ENCODE measurements at places on chromosomes 2 and 18. TPM values are rescaled to one million over a fixed set of nuclear protein-coding genes. Genes with fewer than 3 reads are reported as not detected.

The ZNF638 gene
- total RNA-seq, result 125 TPM

The HOXD13 gene
- not detected for total RNA-seq

The RIF1 gene
- total RNA-seq, result 51.1 TPM

The NT5C1B gene
- total RNA-seq, result not detected

The BCL11A gene
- 279 TPM for total RNA-seq

The BBS5 gene
- 2.8 TPM for total RNA-seq

The ANKRD30B gene
- not detected for total RNA-seq

The CYP27C1 gene
- not detected for total RNA-seq

The SLC23A3 gene
- total RNA-seq, result 4.9 TPM

The HTR2B gene
- not detected for total RNA-seq

GRCh38 chr2:46306988-46307655 lies 9.9 kb downstream of the EPAS1 start:
- H3K4me3 ChIP-seq, result no peak overlapping the region
- no peak overlapping the region for H3K27ac ChIP-seq
- H3K4me1 ChIP-seq, result no peaks in the 10 kb centered on the region
- DNase-seq, result no peak
- H3K27me3 ChIP-seq, result peaks cover 29% of the 10 kb centered on the region

- H3K27ac ChIP-seq, result no peak overlapping the region
- peaks cover 2% of the 10 kb centered on the region for H3K27me3 ChIP-seq
- DNase-seq, result no peak
- H3K4me1 ChIP-seq, result no peaks in the 10 kb centered on the region
- H3K4me3 ChIP-seq, result no peak overlapping the region
- no peaks in the 10 kb centered on the region for H3K36me3 ChIP-seq
Measured at GRCh38 chr18:10923141-10923540, 226.2 kb downstream of the PIEZO2 start.

DNA sequence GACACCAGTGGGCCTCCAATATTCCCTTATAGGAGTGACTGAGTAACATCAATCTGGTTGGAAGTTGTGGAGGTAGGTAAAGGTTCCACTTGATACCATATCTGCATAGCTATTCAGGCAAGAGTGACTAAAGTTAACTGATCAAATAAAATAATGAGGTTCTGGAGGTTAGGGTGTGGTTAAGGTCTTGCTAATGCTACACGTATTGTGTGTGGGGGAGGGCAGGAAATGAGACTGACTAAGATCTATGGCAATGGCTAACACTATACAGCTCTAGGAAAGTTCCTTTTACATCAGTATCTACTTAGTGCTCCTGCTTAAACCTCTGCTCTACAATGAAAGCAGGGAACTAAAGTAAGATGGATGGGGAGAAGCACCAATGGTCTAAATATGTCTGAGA lies 149.1 kb upstream of the MGAT5 start:
- DNase-seq, result no peak

GRCh38 chr2:41847744-41848441 lies 199.9 kb upstream of the PKDCC start:
- H3K27ac ChIP-seq, result no peak overlapping the region
- no peak for DNase-seq
- H3K27me3 ChIP-seq, result peaks cover 47% of the 10 kb centered on the region
- H3K36me3 ChIP-seq, result no peaks in the 10 kb centered on the region

DNA sequence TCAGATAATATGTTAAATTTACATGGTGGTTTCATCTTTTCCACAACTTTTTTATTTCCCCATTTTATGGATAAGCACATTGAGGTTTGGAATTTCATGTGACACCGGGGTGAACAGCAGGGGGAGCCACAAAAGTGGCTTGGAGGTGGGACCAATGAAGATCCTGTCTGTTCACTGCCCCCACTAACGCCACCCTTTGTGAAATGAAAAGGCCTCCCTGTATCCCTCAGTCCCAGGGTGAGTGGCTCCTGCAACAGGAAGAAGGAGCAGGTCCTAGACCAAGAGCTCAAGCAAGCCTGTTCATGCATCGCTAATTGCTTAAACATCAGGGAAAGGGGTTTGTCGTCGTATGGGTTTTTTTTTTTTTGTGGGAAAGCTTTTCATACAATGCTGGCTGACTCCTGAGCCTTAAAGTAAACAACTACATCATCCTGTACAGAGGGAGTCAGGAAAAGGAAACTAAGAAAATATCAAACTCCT lies 267.8 kb upstream of the EPAS1 start:
- H3K27me3 ChIP-seq, result no peaks in the 10 kb centered on the region
- H3K4me1 ChIP-seq, result no peaks in the 10 kb centered on the region
- no peak overlapping the region for H3K27ac ChIP-seq
- peaks cover 64% of the 10 kb centered on the region for H3K36me3 ChIP-seq

- no peaks in the 10 kb centered on the region for H3K36me3 ChIP-seq
- H3K4me3 ChIP-seq, result no peak overlapping the region
- no peaks in the 10 kb centered on the region for H3K4me1 ChIP-seq
- no peak for DNase-seq
Measured at GRCh38 chr2:7203056-7203467, 285.9 kb downstream of the RNF144A start.

GRCh38 chr2:1613078-1613445 lies 131.3 kb downstream of the PXDN start:
- peaks cover 70% of the 10 kb centered on the region for H3K4me1 ChIP-seq
- no peak overlapping the region for H3K27ac ChIP-seq
- DNase-seq, result no peak
- no peaks in the 10 kb centered on the region for H3K36me3 ChIP-seq

DNA sequence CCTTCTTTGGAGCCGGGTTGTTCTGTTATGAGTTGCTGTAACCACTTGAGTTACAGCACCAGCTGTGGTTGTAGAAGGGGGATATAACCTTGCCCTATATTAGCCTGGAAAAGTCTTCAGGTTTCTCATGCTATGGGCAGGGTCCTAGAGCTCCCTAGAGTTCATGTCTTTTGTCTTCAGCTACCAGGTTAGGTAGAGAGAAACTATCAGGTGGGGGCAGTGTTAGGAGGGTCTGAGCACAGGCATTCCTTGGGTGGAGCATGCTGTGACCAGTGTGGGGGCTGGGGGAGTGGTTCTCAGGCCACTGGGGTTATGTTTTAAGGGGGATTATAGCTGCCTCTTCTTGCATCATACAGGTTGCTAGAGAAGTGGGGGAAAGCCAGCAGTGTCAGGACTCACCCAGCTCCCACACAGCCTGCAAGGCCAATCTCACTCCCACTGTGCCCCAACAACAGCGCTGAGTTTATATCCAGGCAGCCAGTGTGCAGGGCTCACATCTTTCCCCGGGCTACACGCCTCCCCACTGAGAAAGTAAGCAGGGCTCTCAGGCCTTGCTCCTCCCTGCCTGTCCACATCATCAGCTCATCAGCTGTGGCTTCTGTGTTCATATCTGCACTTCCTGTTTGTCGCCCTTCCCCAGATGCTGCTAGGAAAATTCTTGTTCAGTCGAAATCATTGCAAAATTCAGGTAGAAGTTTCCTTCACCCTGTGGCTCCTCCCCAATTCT lies 133.8 kb upstream of the NRXN1 start:
- H3K27me3 ChIP-seq, result no peaks in the 10 kb centered on the region
- no peak overlapping the region for H3K4me3 ChIP-seq
- no peak overlapping the region for H3K27ac ChIP-seq
- no peaks in the 10 kb centered on the region for H3K36me3 ChIP-seq
- no peaks in the 10 kb centered on the region for H3K4me1 ChIP-seq

GRCh38 chr2:158319269-158319668 lies 137.3 kb downstream of the CCDC148 start:
- no peaks in the 10 kb centered on the region for H3K36me3 ChIP-seq
- DNase-seq, result no peak
- peaks cover 4% of the 10 kb centered on the region for H3K4me1 ChIP-seq
- H3K27ac ChIP-seq, result no peak overlapping the region

DNA sequence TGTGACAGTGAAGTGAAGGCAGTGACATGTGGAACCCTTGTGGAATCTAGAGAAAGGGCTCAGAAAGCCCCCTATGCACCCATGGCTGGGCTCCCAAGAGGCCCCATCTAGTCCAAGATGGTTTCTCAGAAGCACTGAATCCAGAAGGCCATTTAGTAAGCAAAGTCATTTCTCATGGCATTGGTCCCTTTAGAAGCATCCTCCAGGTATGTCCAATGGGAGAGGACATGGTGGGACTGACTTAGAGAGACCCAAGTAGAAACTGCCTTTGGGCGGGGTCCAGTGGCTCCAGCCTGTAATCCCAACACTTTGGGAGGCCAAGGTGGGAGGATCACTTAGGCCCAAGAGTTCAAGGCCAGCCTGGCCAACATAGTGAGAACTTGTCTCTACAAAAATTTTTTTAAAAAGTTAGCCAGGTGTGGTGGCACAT lies 72.5 kb upstream of the RMDN2 start:
- H3K4me1 ChIP-seq, result peaks cover 35% of the 10 kb centered on the region
- no peaks in the 10 kb centered on the region for H3K27me3 ChIP-seq
- DNase-seq, result no peak
- H3K4me3 ChIP-seq, result no peak overlapping the region
- H3K36me3 ChIP-seq, result no peaks in the 10 kb centered on the region
- H3K27ac ChIP-seq, result no peak overlapping the region

- no peak overlapping the region for H3K27ac ChIP-seq
- no peak for DNase-seq
- no peaks in the 10 kb centered on the region for H3K36me3 ChIP-seq
- H3K4me3 ChIP-seq, result no peak overlapping the region
- peaks cover 13% of the 10 kb centered on the region for H3K4me1 ChIP-seq
- peaks cover 9% of the 10 kb centered on the region for H3K27me3 ChIP-seq
Measured at GRCh38 chr2:62415019-62415431, 91.0 kb downstream of the TMEM17 start.

GRCh38 chr2:10497797-10498251 lies 49.7 kb upstream of the ODC1 start:
- H3K36me3 ChIP-seq, result no peaks in the 10 kb centered on the region
- H3K4me1 ChIP-seq, result peaks cover 15% of the 10 kb centered on the region
- no peak overlapping the region for H3K27ac ChIP-seq

DNA sequence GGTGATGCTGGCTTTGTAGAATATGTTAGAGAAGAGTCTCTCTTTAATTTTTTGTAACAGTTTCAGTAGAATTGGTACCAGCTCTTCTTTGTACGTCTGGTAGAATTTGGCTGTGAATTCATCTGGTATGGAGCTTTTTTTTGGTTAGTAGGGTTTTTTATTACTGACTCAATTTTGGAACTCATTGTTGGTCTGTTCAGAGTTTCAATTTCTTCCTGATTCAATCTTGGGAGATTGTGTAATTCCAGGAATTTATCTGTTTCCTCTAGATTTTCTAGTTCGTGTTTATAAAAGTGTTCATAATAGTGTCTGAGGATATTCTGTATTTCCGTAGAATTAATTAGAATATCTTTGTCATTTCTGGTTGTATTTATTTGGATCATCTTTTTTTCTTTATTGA lies 943.5 kb downstream of the TRIB2 start:
- H3K4me1 ChIP-seq, result no peaks in the 10 kb centered on the region
- H3K36me3 ChIP-seq, result no peaks in the 10 kb centered on the region
- H3K27ac ChIP-seq, result no peak overlapping the region
- H3K27me3 ChIP-seq, result no peaks in the 10 kb centered on the region
- DNase-seq, result no peak

DNA sequence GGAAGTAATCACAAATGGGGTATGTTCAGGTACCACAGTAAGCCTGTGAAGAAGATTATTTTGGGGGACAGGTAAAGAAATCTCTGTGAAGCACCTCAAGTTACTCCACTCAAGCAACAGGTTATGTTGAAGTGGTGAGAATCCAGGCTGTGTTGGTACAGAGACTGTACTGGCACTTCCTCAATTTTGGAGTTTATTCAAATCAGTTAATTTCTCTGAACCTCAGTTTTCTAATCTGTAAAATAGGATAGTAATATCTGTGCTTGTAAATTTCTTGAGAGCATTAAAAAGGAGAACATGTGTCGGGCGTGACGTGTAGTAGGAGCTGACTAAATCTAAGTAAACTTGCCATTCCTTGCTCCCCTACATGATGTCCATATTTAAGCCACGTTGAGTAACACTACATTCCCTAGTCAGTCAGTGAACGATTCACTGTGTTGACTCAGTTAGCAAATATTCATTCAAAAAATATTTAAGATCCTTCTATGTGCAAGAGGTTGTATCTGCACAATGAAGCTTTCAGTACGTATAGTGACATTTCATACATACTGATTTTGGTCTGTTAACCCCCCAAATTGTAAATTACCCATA lies 504.2 kb downstream of the ZEB2 start:
- H3K36me3 ChIP-seq, result peaks cover 5% of the 10 kb centered on the region
- H3K27ac ChIP-seq, result no peak overlapping the region
- H3K4me1 ChIP-seq, result peaks cover 8% of the 10 kb centered on the region
- H3K4me3 ChIP-seq, result no peak overlapping the region
- DNase-seq, result no peak

DNA sequence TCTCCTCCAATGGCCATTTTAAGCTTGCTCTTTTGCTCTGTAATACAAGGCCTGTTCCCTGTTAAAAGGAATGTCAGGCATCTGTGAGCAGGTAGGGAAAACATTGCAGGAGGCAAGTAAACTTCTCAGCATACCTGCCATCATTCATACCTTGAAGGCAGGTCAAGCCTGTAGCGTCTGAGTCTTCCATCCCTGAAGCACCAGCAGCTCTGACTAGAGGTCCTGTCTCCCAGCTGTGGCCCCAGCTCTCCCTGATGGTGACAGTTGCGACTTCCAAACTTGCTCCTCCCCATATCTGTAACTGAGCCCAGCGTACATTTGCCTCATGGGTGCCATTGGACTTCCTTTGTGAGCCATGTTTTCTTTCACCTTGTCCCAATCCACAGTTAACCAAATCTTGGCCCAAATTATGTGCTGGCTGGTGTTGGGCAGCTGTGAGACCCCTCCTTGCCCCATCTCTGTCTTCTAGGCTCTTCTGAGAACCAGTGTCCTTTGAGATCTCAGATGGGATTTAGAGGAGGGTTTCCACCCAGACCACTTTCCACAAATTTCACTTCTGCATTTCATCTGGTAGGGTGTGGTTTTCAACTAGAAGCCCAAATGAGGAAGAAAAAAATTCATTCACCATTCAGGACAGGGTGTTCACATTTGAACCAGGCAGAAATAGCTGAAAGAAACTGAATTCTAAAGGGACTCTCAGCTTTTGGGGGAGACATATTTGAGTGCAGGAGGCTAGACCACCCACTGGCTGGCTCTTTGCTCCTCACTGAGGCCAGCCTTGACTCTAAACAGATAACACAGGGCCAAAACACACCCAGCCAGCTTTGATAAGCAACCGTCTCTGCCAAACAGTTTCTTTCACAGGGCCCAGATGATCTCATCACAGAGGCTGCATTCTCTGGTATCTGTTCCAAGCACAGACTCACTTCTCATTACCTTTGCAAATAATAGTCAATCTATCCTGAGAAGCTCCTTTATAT lies 66.4 kb upstream of the MSH2 start:
- DNase-seq, result no peak
- H3K4me3 ChIP-seq, result peak overlapping the region; percentile 1
- no peaks in the 10 kb centered on the region for H3K36me3 ChIP-seq

DNA sequence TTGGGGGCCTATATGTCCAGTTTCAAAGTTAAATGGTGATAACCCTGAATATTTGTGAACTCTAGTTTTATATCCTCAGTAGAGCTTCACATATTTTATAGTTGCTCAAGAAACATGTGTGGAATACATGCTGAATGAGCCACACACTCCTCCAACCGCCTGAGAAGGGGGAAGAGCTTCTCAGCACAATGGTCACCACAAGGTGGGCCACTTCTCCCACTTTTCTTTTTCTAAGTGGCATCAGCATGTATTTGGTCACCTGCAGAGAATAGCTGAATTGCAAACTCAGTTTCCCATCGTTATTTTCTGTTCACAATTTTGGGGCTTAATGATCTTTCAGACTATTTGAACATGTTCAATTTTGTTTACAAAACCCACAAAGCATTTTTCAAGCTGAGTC lies 340.5 kb downstream of the PARD3B start:
- DNase-seq, result no peak
- no peak overlapping the region for H3K27ac ChIP-seq
- no peak overlapping the region for H3K4me3 ChIP-seq
- no peaks in the 10 kb centered on the region for H3K27me3 ChIP-seq
- H3K4me1 ChIP-seq, result no peaks in the 10 kb centered on the region

GRCh38 chr2:225779829-225780228 lies 380.3 kb downstream of the NYAP2 start:
- no peak overlapping the region for H3K4me3 ChIP-seq
- H3K27me3 ChIP-seq, result no peaks in the 10 kb centered on the region
- DNase-seq, result no peak
- no peak overlapping the region for H3K27ac ChIP-seq
